Hindlimb muscle (tissue), 1 donor: ENCODE measurements at places on chromosomes 1 and 21. TPM values are rescaled to one million over a fixed set of nuclear protein-coding genes. Genes with fewer than 3 reads are reported as not detected.

Gene GLMN
- polyA plus RNA-seq: 11.9 TPM

Gene PADI2
- polyA plus RNA-seq: 147 TPM

Gene BTBD19
- polyA plus RNA-seq: 7.9 TPM

Gene CIART
- 2.3 TPM for polyA plus RNA-seq

DNA sequence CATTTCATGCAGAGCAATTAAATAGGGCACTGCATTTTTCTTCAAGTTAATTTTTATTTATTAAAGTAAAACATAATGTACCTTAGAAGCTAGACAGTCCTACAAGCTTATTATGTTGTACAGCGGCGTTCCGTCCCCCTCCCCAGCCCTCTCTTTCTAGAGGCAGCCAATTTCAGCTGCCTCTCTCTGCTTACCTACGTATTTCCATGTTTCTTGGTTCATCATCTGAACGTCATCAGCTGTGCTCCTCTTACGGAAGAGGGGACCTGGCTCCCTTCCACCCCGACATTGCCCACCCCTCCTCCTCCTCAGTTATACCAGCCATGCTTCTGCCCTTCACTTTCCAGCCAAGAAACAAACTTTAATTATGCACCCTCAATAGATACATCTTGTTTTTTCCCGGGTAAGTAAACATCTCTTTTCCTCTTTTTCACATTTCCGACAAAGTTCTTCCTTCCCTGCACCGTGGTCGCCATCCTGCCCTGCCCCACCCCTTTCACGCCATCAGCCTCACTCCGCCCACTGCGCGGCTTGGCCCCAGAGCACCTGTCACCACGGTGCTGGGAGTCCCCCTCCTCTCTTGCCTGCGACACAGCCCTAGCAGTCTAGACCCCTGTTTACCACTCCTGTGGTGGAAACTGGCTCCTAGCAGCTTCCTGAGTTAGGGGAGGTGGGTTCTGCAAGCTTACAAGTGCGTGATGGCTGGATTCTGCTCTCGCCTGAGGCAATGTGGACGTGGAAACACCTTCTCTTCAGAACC lies 57.9 kb downstream of the SLC37A1 start:
- DNase-seq: no peak

- no peak for DNase-seq
Measured at GRCh38 chr1:209900734-209901133, 37.3 kb upstream of the SYT14 start.

DNA sequence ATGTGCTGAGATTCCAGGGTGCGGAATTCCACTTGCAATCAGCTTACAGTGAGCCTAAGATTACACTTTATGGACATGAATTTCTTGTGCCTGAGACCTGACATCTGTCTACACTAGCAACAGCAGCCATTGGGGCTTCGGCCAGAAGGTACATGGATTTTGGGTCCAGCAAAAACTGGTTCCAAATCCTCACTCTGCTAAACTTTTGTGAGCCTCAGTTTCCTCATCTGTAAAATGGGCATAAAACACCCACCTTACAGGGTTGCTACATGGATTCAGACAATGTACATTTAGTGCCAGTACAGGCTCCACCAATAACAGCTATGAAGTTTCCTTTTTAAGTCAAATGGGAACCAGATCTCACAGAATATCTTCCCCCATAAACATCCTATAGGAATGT lies 30.8 kb downstream of the RHEX start:
- no peak for DNase-seq

- DNase-seq: peak; percentile 92
Measured at GRCh38 chr1:116674011-116674531, 6.5 kb upstream of the IGSF3 start.

DNA sequence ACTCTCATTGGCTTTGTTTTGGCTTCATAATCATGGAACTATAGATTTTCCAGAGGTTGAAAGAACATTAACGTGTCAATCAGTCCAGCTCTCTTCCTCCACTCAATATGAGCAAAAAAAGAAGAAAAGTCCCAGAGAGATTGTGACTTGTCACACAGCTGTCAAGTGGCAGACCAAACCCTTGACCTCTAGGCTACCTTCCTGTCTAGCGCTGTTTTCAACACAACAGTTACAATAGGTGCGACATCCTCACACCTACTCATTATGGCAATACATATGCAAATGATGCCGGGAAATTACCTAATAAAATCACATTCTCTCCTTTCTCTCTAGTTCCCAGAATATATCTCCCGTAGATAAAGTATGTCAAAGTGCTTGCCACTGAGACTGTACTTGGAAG lies 1.1 kb downstream of the WARS2 start:
- DNase-seq: no peak
